Midbrain (tissue), 1 donor: ENCODE measurements at places on chromosomes 1 and 21.
A peak's percentile ranks its signal among the peaks of the same experiment; 100 is the strongest.

DNA sequence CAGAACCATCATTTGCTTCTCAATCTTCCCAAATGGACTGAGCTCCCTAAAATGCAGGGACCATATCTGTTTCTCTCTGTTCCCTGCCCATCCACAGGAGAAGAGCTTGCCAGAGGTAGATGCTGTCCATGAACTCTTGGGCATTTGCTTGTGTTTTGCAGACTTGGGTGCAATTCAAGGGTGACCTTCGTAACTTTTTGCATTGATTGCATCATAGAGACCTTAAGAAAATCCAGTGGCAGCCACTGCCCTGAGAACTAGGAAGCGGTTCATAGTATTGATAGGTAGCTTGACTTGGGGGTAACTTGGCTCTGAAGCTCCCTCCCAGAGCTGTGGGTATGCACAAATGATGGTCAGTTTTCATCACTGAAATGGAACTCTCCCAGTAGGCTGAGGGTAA lies 34.3 kb upstream of the EDEM3 start:
- DNase-seq, result no peak

- DNase-seq, result no peak
Observed at GRCh38 chr1:64263856-64264255, 60.4 kb downstream of the UBE2U start.

- DNase-seq, result no peak
Observed at GRCh38 chr1:230174041-230174440, 107.0 kb downstream of the GALNT2 start.

DNA sequence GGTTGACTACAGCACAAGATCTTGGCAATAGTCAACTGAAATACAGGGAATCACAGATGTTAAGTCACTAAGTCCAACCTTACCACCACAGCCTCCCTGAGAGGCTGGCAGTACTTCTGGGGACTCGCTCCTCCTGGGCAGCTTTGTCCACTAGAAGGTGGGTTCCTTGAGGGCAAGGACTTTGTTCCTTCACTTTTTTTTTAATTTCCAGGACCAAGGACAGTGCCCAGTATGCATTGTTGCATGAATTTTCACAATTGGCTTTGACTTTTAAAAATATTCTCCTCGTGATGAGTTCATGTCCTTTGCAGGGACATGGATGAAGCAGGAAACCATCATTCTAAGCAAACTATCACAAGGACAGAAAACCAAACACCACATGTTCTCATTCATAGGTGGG lies 96.7 kb upstream of the IGSF21 start:
- no peak for DNase-seq

GRCh38 chr1:12593621-12594066 lies 24.4 kb downstream of the DHRS3 start:
- DNase-seq, result peak; percentile 36

DNA sequence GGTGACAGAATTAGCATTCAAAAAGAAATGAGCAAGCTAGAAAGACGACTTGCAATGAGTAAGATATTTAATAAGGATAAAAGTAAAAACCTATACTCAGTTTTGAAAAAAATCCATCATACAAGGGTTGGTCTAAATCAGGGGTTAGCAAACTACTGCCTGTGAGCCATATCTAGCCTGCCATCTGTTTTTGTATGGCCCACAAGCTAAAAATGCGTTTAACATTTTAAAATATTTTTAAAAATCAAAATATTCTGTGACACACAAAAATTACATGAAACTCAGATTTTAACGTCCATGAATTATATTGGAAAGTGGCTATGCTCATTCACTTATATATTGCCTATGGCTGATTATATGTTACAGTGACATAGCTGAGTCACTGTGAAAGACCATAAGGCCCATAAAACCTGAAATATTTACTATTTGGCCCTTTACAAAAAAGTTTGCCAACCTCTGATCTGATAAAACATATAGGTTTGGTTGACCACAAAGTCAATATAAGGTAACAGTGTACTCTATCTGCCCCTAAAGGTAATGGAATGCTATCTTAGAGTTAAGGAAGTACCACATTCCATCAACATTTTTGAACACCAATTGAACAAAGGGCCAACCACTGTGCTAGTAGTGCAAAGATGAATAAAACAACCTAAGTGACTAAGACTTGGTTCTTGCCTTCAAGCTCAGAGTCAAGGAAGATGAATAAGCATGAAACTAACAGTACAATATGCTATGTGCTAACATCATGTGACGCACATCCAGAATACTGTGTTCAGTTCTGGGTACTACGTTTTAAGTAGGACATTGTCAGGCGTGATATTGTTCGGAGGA lies 3.2 kb downstream of the IFT25 start:
- DNase-seq, result no peak

DNA sequence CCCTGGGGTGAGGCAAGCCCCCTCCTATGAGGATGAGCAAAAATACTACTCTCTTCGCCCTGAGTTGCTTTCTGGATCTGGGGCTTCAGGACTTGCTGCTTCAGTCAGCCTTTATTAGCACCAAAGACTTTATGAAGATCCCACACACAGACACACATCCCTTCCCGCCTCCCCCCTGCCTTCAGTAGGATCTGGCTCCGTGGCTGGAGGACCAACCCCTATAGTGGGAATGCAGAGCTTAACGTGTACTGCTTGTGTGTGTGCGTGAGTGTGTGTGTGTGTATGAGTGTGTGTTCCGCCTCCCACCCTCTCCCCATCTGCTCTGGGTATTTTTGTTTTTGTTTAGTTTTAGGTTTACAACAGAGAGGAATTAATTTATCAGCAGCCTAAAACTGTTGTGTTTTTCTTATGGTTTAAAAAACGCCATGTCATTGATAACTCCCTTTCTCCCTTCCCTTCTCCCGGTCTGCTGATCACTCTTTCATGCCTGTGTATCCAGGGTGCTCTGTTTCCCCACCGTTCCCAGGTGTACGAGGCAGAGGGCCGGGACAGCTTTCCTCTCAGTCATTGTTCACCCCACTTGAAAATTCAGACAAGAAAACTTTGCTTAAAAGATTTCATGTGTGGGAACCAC lies 27.5 kb upstream of the ZFP69B start:
- DNase-seq, result no peak

DNA sequence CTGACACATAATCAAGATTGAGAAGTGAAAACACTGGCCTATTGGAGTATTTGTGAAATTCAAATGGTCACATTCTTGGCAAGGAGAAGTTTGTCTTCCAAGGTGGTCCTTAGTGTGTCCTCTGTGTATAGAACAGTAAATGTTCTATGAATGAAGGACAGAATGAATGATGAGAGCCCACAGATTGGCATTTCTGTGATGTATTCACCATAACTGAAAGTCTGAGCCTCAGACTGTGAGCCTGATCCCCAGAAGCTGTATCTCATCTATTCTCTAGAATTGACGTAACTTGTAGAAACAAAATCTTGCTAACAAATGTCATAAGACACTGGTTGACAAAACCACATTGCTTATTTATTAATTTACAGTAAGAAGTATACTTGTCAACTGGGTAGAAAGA lies 111.5 kb upstream of the ETV3 start:
- DNase-seq, result no peak

DNA sequence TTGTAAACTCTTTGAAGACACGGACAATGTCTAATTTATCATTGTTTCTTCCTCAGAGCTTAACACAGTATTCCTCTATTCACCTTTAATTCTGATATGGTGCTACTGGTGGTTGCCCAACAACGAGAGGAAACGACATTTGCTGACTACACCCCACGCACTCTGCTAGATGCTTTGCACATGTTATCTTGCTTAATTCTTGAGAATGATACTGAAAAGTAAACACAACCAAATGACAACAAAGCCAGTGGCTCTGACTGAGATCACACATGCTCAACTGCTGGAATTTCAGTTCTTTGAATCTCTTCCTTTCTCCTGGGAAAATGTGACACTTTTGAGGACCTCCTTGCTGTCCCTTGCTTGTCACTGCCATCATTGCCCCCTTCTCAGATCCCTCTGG lies 37.2 kb upstream of the DDAH1 start:
- DNase-seq, result no peak

GRCh38 chr1:160471253-160471652 lies 51.8 kb downstream of the SLAMF6 start:
- no peak for DNase-seq

- no peak for DNase-seq
Observed at GRCh38 chr1:180646093-180646492, 14.3 kb downstream of the XPR1 start.

DNA sequence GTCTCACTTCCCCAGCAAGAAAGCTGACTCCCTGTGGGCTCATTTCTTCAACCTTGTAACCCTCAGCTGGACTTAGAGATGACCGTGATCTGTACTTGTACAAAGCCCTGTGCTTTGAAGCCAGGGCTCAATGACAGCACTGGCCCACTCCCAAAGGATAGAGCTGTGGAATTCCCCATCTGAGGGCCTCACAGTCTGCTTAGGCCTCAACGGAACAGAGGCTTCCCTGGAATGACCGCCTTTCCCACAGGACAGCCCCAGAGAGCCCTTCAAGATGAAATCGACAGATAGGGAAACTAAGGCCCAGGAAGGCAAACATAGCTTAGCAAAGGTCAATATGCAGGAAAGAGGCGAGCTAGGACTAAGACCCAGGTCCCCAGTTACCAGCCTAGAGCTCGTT lies 11.5 kb downstream of the SLC9A1 start:
- DNase-seq, result no peak

DNA sequence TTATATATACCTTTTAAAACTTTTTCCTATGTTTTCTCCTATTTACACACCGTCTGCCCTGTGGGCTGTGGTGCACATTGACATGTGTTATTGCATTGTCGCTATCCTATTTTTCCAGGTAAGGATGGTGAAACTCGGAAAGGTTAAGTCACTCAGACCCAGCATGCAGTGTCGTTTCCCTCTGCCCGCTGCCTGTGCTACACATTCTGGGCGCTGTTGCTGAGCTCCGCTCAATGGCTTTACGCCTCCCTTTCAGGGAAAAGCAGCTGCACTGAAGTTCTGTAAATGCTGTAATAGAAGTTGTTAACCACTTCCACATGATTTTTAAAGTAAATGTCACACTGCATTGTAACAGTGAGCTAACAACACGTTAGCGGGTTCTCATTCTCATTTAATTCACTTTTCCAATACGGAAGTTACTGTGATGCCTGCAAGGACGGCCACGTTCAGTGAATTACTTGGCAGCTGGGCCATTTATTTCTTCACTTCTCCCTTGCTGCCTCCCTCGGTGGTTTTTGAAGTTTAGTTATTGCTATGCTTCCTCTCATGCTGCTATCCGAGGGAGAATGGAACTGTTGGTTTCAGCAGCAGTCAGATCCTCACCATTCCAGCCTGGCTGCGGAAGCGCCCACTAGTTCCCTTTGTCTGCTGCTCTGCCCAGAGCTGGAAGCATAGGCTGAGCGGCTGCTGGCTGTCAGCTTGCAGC lies 288.7 kb downstream of the SPATA17 start:
- no peak for DNase-seq

DNA sequence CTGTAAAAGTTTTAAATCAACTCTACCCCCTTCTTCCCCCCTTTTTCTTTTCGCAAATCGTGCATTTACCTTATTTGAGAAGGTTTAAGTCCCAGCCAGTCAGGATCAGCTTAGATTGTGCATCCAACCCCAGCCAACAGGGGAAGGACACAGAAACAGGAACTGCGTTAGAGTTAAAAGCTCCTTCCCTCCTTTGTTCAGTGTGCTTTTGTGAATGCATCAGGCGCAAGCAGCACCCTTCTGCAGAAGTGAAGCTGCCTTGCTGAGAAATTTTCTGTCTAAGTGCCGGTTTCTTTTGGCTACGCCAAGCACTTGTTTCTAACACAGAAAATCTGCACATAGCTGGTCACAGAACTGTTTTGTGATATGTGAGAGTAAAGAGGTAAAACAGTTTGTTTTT lies 56.2 kb upstream of the PRRC2C start:
- DNase-seq, result no peak

GRCh38 chr1:220670365-220670764 lies 19.8 kb upstream of the C1orf115 start:
- DNase-seq, result no peak

GRCh38 chr1:1928231-1929101 lies 9.4 kb upstream of the TMEM52 start:
- no peak for DNase-seq

GRCh38 chr21:29413683-29414082 lies 115.0 kb downstream of the BACH1 start:
- DNase-seq, result no peak

GRCh38 chr1:112454316-112454715 lies 54.4 kb upstream of the WNT2B start:
- DNase-seq, result no peak

DNA sequence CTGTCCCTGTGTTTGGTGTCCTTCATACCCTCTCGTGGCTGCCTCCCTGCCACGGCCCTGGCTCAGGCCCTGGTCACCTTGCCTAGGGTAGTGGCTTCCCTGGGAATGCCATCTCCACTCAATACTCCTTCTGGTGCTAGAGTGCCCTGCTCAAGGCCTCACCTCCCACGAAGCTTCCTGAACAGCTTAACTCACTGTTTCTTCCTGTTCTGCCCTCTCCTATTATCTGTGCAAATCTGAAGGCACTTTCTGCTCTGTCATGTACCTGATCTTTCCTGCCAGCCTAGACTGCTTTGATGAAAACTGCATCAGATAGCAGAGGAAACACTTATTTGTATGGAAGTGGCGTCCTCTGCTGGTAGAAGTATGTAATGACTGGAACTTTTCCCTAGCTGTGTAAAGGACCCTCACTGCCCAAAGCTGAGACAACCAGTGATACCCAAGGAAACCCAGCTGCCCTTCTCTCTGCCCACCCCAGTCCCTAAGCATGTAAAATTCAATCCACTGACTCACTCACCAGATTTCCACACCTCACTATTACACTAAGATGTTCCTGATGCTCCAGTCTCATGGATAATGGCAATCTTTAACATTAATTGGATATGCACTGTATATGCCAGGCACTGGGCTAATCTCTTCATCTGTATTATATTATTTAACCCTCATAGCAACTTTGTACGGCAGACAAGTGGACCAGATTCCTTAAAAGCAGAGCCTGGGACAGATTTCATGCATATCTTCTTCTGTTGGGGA lies 36.2 kb upstream of the BTG2 start:
- DNase-seq, result peak; percentile 74

DNA sequence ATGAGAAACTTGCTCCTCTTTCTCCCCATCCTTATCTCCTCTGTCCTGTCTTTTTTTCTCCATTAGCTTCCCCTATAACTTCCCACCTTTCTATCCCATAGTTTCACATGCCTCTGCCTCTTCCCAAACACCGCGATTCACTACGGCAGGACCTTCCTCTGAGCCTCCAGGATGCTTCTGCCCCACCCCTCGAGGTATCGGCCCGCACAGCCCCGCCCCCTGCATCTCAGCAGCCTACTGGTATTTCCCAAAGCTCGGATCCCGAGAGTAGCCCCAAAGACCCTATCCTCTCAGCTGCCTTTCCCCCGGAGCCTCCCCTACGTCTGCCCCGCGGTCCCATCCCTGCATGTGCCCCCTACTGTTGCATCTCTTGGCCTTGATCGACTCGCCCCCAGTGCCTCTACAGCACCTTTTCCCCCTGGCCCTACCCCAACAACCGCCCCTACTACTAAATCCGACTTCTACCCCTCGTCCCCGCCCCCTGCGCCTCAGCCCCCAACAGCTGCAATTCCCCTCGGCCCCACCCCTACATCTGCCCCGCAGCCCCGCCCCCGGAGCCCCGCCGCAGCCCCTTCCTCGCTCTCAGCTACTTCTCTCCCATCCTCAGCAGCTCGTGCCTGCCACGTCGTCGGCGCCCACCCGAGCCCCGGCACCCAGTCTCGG lies 512 bp downstream of the PIAS3 start:
- DNase-seq, result no peak

- no peak for DNase-seq
Observed at GRCh38 chr1:165179306-165179705, 177.2 kb downstream of the LMX1A start.
